ENCODE measurements at places on chromosomes 1 and 21.

GRCh38 chr1:39272798-39273469, 68.4 kb downstream of the MACF1 start:
- DNase-seq: no peak

GRCh38 chr1:59434336-59434735, 137.4 kb downstream of the FGGY start:
- no peak for DNase-seq

DNA sequence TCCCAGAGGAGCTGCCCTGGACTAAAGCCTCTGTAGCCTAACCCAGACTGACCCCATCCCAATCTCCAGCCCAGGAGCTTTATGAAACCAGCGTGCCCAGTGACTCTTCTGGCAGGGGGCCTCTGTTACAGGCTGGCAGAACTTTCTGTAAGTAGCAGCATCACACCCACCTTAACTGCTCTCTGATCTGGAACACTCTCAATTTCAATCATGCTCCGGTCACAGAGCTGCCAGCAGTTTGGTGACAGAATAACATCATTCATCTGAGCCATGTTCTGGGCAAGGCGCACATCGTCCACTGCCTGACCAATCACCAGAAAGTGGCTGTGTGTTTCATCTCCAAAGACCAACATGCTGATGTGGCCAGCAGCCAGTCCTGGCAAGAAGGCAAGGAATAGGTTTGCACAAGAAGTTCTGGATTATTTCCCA, 14.7 kb downstream of the ADCY10 start:
- DNase-seq: no peak

GRCh38 chr1:197572169-197572568, 203.1 kb downstream of the DENND1B start:
- no peak for DNase-seq

DNA sequence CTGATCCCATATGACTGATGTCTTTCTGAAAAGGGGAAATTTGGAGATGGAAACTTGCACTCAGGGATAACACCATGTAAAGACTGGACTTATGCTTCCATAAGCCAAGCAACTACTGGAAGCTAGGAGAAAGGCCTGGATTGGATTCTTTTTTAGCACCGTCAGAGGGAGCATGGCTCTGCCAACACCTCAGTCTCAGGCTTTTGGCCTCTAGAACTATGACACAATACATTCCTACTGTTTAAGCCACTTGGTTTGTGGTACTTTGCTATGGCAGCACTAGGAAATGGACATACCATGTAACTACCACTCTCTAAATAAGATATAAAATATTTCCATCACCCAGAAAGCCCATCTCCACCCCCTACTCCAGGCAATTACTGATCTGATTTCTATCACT, 139.7 kb downstream of the CYYR1 start:
- DNase-seq: no peak

- DNase-seq: no peak
Observed at GRCh38 chr1:207863893-207864535, 46.9 kb downstream of the CD34 start.

GRCh38 chr21:26977746-26978145, 10.9 kb upstream of the ADAMTS5 start:
- DNase-seq: no peak

- DNase-seq: no peak
Observed at GRCh38 chr1:206812471-206812870, 40.2 kb upstream of the IL10 start.

DNA sequence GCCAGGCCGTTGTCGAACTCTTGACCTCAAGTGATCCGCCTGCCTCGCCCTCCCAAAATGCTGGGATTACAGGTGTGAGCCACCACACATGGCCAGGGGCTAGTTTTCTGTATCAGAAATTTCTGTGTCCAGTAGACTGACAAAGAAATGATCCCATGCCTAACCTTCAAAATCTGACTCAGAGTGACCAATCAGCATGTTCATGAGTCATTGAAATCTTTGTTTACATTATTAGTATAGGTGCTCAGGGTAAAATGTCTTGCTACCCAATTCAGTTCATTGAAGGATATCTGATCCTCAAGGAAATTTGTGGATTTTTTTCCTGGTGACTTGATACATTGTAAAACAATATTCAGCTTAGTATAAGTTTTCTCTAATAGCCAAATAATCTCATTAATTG, 11.0 kb upstream of the LDLRAD2 start:
- DNase-seq: no peak

DNA sequence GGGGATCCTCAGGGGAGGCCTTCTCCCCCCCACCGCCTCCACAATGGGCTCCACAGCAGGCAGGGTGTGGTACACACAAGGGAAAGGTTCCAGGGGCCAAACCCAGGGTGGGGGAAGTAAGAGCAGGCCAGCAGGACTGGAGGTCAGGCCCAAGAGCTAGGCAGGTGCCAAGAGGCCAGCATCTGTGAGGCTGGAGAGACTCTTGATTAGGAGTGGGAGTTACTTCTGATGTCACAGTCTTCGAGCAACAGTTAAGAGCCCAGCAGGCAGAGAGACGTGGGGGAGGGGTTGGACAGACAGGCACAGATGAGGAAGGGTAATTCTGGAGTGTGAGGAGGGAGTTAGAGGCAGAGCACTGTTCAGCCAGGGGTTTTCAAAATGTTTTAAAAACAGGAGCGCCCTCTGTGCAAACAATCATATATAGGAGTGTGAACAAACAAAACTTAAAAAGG, 55.8 kb downstream of the SLC9A1 start:
- peak; percentile 69 for DNase-seq

GRCh38 chr1:222064388-222065211, 322.7 kb upstream of the DUSP10 start:
- no peak for DNase-seq

DNA sequence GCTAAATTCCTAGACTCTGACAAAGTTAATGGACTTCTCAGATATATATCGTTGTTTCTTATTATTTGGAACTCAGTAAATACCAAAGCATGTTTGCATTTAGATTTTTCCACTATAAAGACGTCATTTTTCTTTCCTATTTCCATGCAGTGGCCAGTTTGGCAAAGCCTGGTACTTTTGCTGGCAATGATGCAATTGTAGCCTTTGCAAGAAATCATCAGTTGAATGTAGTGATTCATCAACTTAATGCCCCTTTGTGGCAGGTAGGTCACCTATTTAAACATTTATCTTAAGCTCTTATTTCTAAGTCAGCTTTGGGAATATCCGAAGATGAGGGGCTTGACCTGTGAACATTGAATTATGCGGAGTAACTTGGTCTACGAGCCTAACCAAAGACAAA, 12.0 kb downstream of the OTUD3 start:
- DNase-seq: no peak

DNA sequence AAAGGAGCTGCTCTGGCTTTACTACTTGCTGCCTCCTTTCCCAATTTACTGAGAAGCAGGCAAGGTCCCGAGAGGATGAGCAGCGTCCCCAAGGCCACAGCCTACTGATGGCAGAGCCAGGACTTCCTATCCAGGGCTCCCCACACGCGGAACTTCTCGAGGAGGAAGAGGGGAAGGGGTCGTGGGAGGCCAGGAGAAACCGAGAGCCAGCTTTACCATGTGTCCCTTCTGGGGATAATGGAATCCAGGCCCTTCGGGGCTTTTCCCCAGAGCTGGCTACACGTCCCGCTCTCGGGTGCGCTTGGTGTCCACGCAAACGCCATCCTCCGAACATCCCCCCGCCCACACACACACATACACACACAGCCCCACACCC, 4.3 kb upstream of the CCN1 start:
- no peak for DNase-seq

GRCh38 chr1:29706936-29707335, 470.6 kb downstream of the PTPRU start:
- DNase-seq: no peak

GRCh38 chr1:221760911-221761310, 19.0 kb upstream of the DUSP10 start:
- DNase-seq: no peak

DNA sequence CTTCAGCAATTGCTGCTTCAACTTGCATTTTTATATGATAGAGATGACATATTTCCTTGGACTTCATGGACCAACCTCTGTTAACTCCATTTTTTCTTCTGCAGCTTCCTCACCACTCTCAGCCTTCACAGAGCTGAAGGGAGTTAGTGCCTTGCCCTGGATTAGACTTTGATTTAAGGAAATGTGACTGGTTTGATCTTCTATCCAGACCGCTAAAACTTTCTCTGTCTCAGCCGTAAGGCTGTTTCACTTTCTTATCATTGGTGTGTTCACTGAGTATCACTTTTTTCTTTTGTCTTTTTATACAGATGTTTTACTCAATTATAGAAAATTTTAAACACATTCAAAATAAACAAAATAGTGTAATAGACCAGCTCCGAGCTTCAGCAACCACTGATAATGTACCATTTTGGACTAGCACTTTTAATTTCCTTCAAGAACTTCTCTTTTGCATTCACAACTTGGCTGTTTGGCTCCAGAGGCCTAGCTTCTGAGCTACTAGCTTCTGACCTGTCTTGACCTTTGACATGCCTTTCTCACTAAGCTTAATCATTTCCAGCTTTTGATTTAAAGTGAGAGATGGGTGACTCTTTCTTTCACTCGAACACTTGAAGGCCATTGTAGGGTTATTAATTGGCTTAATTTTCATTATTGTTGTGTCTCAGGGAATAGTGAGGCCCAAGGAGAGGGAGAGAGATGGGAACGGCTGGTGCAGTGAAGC, 9.3 kb downstream of the NEK7 start:
- DNase-seq: no peak

DNA sequence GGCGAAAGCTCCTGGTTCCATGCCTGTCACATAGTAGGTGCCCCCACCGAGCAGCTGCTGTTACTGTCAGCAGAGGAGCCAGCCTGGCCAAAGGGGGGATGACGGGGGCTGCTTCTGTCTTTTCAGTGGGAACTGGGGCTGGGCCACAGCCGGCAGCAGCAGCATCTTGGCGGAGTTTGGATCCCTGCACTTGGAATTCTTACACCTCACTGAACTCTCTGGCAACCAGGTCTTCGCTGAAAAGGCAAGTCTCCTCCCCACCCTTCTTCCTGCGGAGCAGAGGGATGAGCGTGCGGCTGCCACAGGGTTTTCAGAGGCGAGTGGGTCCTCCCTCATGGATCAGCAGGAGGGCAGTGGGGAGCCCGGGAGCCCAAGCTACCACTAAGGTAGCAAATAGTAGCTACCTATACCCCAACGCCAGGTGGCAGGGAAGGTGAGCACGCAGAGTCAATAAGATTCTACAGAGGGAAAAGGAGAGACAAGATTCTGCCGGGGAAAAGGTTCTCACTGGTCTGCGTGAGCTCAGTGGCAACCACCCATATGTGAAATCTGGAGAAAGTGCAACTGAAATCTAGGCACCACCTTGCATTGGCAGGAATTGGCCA, 41.4 kb upstream of the SELENON start:
- no peak for DNase-seq

DNA sequence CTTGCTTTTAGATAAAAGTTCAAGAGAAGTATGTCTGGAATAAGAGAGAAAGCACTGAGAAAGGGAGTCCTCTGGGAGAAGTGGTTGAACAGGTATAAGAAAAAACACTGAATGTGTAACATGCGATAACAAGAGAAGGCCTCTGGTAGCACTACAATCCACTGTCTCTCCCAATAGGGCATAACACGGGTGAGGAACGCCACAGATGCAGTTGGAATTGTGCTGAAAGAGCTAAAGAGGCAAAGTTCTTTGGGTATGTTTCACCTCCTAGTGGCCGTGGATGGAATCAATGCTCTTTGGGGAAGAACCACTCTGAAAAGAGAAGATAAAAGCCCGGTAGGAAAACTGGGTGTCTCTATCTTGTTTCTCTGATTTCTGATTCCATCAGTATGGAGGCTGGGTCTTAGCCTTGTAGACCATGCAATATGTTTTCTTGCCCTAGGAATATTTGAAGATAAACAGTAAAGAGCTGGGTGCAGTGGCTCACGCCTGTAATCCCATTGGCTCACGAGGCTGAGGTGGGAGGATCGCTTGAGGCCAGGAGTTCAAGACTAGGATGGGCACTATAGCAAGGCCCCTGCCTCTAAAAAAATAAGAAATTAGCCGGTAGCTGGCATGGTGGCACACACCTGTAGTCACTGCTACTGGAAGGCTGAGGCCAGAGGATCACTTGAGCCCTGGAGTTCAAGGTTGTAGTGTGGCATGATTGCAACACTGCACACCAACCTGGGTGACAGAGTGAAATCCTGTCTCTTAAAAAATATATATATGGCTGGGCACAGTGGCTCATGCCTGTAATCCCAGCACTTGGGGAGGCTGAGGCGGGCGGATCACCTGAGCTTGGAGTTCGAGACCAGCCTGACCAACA, 40.4 kb downstream of the DAP3 start:
- peak; percentile 64 for DNase-seq

DNA sequence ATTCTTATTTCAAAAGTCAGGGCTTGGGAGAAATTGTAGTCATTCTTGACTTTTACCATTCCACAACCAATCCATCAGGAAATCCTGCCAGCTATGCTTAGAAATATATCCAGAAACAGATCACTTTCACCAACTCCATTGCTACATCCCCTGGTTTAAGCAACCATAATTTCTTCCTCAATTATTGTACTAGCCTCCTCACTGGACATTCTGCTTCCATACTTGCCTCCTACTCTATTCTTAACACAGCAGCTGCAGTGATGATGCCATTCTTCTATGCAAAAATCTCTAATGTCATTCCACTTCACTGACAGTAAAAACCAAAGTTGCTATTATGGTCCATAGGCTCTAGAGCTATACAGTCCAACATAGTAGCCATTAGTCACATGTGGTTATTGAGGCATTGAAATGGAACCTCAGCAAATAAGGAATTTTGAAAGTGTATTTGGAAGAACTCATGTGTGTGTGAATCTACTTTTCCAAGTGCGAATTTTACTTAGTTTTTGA, 110.7 kb upstream of the KIAA0040 start:
- DNase-seq: no peak

- no peak for DNase-seq
Observed at GRCh38 chr1:112513112-112513870, 4.5 kb downstream of the WNT2B start.

DNA sequence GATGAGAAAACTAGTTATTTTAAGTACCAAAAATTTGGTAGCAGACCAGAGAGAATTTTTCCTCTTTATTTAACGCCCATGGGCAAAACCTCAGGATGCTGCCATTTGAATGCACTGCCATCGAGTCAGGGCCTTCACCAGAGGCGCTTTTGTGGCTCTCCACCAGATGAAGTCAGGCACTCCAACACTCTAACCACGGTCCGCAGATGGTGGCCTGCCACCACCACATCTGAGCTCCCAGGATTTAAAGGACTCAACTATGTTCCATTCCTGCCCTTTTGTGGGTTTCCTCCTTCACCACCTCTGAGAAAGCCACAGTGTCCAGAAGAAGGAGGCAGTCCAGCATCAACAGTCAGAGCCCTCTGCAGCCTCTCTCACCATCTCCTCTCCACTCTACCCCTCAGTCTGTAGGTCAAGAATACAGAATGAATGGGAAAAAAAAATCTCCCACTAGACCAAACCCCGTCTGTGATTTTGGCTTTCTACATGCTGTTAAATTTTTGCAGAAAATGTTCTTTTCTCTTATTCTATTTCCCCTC, 647.4 kb downstream of the USP25 start:
- DNase-seq: no peak

- no peak for DNase-seq
Observed at GRCh38 chr1:215895276-215895675, 328.2 kb downstream of the KCTD3 start.

- DNase-seq: no peak
Observed at GRCh38 chr1:158916085-158916484, 15.3 kb upstream of the PYHIN1 start.
